ENCODE measurements at places on chromosomes 16 and 17.
A peak's percentile ranks its signal among the peaks of the same experiment; 100 is the strongest.

- no peak for DNase-seq
Measured at GRCh38 chr17:15143524-15143923, 121.6 kb downstream of the PMP22 start.

GRCh38 chr16:78146807-78147206 lies 47.4 kb downstream of the WWOX start:
- DNase-seq = no peak

- DNase-seq = no peak
Measured at GRCh38 chr17:13740686-13741085, 139.0 kb upstream of the HS3ST3A1 start.

GRCh38 chr16:3235856-3236669 lies 1.1 kb upstream of the ZNF200 start:
- DNase-seq = no peak

- DNase-seq = no peak
Measured at GRCh38 chr17:13600475-13601321, 1.0 kb downstream of the HS3ST3A1 start.

DNA sequence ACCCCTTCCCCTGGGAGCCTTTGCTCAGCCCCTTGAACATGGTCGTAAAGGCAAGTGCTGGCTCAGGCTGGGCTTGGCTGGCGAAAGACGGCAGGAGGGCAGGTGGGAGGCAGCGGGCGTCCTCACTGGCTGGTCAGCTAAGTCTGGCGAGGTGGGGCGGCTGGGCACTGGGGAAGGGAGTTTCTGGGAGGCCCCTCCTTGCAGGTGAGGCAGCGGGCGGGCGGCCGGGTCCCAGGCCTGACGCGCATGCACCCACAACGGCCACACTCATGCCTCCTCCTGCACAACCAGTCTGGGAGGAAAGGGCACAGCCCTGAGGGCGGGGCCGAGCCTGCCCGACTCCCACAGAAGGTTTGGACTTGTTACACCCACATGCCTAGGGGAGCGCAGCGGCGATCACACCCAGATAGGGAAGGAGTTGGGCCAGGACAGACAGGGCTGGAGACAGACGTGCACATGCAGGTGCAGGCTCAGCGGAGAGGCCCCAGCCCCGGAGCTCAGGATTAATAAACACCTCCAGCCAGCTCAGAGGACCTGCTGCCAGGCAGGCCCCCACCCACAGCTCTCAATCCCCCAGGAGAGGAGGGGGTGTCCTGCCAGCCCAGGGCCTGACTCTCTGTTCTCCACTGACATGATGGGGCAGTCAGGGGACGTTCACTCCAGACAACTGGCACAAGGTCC lies at the start of gene EVPL:
Gene EVPL (minus strand): TSS at position 148 of the 681 bp plus-strand sequence. CDS start 108 bp downstream, at position 40.
- peak; percentile 83 for DNase-seq

DNA sequence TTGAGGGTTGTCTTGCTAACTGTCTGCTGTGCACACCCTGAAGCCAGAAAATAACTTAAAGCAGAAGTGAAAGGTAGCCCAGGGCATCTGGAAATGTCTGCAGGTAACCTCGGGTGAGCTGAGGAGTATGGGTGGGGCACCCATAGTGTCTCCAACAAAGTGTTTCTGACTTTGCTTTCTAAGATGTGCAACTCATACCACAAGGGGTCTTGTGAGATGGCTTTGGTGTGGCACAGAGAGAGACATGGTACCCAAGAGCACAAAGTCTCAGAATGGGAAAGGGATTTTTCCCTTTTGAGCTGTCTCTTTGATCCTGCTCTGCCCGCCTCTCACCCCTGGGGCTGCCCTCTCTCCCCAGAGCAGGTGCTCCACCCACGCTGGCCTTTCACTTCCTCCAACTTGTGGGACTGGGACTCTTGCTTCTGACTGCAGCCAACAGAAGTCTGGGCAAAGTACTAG lies 6.9 kb downstream of the CHD9 start:
- DNase-seq = no peak

DNA sequence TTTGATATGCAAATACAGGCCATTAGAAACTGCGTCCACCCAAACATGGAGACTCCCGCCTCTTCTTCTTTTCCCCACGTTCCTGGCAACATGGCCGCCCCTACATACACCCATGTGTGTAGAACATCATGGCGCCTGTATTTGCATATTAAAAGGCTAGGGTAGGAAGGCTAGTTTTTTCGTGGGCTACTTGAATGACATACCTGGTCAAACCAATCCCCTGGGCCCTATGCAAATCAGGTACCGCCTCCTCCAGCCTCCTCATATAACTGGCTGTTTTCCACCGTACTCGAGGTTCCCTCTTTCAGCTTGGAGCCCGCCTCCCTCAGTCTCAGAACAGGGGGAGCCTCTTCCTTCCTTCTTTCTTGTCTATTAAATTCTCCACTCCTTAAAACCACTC lies 840 bp upstream of the CD300LB start:
- no peak for DNase-seq

DNA sequence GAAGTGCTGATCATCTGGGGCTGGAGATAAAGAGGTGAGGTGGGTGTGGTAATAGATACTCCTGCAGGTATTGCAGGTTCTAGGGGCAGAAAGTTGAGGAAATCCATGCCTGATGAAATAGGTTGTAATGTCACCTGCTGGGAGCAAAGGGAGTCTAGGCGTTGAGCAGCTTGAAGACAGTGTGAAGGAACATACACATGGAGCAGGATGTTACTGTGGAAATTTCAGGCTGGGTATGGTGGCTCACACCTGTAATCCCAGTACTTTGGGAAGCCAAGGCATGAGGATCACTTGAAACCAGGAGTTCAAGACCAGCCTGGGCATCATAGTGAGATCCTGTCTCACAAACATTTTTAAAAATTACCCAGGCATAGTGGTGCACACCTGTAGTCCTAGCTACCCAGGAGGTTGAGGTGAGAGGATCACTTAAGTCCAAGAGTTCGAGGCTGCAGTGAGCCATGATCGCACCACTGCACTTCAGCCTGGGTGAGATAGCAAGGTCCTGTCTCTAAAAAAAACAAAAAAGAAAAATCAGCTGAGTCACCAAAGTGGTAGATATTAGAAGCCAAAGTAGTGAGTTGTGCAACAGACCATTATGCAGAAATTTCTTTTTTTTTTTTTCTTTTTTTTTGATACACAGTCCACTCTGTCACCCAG lies 9.1 kb upstream of the CRYBA1 start:
- DNase-seq = no peak

DNA sequence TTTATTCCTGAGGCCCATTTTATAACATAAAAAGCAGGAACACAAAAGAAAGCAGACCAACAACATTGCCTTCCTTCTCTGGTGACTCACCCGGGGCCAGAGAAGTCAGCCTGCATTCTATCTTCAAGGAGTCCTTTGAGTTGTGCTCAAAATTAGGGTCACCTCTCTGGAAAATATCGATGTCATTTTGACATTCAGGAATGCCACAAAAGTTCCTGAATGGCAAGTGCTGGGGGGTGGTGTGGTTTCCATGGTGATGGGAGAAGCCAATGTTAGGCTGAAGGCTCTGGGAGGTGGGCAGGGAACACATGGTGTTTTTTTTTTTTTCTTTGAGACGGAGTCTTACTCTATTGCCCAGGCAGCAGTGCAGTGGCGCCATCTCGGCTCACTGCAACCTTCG lies 159.6 kb downstream of the HAPSTR1 start:
- DNase-seq = no peak

DNA sequence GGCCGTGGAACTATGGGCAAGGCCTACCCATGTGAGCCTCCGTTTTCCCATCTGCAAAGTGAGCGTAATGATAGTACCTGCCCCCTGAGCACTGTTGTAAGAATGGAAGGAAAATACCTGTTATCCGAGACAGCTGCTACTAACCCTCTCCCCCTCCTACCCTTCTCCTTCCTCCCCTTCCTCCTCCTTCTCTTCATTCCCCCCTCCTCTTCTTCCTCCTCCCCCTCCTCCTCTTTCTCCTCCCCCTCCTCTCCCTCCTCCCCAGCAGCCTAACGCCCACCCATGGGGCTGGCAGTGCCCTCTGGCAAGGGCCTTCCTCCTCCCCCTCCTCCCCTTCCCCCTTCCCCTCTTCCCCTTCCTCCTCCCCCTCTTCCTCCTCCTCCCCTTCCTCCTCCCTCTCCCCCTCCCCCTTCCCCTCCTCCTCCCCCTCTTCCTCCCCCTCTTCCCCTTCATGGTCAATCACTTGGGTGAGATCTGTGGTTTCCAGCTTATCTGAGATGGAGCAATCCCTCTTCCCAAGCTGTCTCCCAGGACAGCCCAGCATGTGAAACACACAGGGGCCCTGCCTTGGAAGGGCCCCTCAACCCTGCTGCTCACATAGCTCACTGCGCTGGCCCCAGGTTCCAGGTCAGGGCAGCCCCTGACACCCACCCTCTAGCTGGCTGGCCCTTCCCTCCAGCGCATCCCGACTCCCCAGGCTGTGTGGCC lies 6.4 kb downstream of the ZFPM1 start:
- no peak for DNase-seq

DNA sequence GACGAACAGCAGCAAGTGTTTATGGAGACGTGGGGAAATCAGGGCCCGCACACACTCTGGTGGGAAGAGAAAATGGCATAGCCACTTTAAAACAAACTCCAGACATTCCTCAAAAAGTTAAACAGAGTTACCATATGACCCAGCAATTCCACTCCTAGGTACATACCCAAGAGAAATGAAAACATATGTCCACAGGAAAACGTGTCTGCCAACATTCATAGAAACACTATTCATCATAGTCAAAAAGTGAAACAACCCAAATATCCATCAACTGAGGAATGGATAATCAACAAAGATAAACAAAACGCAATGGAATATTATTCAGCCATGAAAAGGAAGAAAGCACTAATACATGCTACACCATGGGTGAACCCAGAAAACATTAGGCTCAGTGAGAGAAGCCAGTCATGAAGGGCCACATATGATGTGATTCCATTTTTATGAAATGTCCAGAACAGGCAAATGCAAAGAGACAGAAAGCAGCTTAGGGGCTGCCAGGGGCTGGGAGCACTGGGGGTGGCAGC lies 32.8 kb downstream of the ADCY9 start:
- DNase-seq = no peak

DNA sequence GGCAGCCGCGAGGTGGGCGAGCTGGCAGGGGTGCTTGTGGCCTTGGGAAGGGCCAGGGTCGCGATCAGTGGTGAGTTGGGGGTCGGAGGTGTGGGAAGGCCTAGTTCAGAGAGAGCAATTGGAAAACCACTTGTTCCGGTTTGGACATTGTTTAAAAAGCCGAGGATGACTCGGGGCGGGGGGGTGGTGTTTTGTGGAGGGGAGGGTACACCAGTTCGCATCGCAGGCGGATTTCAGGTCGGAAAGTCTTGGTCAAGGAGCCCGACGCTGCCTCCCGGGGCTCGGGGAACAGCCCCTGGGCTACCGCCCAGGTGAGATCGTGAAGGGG lies 66.4 kb downstream of the KPNA2 start:
- no peak for DNase-seq

DNA sequence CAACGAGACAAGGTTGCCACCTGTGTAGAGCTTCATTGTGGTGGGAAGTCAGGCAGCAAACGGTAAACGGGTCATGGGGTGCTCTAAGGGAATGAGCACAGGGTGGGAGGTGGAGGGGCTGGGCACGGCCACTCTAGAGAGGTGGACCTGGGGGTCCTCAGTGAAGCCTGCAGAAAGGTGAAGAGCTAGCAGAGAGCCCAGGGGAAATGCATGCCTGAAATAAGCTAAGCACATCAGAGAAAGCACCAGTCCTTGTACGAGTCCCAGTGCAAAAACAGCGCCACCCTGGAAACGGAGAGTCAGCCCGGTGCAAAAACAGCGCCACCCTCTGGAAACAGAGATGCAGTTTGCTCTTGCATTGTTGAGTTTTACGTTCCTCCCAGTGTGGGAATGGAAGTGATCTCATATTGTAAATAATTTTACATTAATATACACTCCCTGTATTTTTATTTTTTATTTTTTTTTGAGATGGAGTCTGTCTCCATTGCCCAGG lies 65.0 kb downstream of the TBC1D16 start:
- no peak for DNase-seq
